ENCODE measurements at places on chromosomes 2 and 18.

GRCh38 chr2:188884046-188884445 lies 90.1 kb upstream of the COL3A1 start:
- DNase-seq: no peak

- DNase-seq: no peak
These were observed 3.4 kb downstream of the SERTAD2 start for GRCh38 chr2:64650296-64650695.

GRCh38 chr2:129877289-129877741 lies 102.2 kb upstream of the RAB6C start:
- DNase-seq: no peak

GRCh38 chr2:233258211-233258610 lies 6.7 kb downstream of the ATG16L1 start:
- DNase-seq: no peak

- no peak for DNase-seq
These were observed 145.1 kb downstream of the CDC42EP3 start for GRCh38 chr2:37526323-37526722.

- no peak for DNase-seq
These were observed 50.7 kb downstream of the CIB4 start for GRCh38 chr2:26590508-26590907.

DNA sequence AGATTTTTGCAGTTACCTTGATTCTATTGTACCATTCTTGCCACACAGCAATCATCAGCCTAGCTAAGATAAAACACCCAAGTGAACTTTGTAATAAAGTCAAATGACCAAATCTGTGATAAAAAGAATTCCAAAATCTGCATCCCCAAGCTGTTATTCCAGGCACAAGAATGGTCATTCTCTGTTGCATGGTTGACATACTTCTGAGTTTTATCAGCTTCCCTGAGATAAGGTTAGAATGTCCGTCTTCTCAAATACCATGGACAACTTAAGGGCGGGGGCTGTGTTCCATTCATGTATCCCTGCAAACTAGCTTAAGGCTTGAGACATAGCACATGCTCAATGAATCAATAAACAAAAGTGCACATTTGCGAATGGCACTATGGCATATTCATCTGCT lies 8.1 kb upstream of the BMP10 start:
- DNase-seq: no peak

- DNase-seq: no peak
These were observed 252.2 kb downstream of the HDAC4 start for GRCh38 chr2:239148495-239149200.

GRCh38 chr18:27004056-27004829 lies 138.7 kb upstream of the AQP4 start:
- no peak for DNase-seq

DNA sequence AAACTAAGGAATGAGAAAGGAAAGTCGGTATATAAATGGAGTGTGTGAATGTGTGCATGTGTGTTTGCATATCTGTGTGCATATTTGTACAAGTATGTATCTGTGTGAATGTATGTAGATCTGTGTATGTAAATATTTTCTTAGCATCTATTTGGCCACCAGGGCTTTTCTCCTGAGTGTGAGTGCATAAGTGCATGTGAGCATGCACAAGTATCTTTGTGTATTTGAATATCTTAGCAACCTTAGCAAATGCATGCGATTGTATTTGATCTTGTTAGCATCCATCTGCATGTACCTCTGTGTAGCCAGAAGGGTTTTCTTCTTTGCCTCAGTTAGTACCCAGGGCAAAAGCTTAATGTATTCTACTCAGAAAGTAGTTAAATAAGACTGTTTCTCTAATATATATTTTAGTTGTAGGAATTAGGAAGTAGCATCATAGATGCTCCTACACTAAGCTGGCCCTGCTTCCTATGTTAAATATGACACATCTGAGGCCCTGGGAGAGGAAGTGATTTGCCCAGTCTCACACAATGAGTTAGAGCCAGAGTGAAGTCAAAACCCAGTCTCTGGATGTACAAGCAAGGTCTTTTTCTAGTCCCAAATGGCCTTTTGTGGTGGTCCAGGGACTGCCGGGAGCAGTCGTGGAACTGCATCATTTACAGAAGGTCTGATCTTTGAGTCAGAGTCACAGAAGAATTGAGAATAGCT lies 9.2 kb downstream of the FKBP1B start:
- DNase-seq: no peak

DNA sequence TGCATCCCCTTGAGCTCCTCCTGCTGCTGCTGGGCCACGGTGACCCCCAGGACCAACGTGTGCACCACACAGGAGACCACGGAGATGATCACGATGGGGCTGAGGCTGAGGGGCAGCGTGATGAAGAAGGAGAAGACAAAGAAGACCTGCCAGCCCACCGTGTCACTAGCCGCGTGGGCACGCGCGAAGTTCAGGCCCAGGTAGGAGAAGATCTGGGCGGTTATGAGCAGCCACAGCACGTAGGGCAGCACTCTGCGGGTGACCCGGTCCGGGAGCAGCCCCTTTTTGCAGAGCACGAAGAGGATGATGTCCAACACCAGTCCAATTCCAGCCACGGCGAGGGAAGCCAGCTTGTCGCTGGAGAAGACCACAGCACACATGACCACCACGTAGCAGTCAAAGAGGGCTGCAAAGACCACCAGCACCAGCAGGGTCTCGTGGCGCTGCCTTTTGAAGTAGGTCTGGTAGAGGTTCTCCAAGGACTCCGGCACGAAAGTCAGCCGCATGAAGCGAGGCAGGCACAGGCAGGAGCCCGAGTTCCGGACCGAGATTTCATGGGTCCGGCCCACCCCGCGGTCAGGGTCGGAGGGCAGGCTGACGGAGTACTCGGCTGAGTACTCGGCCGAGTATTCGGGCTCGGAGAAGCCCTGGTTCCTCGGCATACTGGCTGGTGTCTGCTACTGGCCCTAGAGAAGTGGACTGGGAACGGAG lies 1.6 kb downstream of the ADCY3 start:
- no peak for DNase-seq

DNA sequence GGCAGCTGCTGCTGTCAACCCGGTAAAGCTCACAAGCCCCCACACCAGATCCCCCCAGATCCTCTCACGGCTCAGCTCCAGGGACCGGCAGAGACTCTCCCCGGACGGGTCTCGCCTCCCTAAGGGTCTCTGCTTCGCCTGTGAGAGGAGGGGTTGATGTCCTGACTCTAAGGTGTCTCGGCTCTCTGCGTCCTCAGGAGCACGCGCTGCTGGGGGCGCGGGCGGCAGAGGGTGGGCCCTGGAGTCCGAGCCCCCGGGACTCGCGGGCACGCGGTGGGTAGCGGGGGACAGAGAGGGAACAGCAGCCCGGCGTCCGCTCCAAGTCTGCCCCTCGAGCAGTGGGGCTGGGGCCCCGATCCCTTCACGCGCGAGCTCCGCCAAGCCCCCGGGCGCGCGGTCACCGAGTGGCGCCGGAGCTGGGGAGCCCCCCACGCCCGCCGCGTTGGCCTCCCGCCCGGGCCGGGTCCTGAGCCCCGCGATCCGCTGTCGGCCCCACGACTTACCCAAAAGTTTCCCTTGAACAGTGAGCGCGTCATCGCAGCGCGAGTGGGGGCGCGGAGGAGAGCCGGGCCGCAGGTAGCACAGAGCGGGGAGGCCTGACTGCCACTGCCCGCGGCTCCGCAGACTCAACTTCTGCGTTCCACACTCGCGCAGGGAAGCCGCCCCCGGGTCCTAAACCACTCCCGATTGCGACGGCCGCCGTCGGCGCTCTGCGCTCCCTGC lies at the start of gene PSTPIP2:
TSS of gene PSTPIP2 (minus strand) at position 608 of the 723 bp plus-strand sequence. CDS start at position 536, 72 bp downstream.
- no peak for DNase-seq

- DNase-seq: no peak
These were observed 162.6 kb downstream of the QPCT start for GRCh38 chr2:37507051-37507410.

DNA sequence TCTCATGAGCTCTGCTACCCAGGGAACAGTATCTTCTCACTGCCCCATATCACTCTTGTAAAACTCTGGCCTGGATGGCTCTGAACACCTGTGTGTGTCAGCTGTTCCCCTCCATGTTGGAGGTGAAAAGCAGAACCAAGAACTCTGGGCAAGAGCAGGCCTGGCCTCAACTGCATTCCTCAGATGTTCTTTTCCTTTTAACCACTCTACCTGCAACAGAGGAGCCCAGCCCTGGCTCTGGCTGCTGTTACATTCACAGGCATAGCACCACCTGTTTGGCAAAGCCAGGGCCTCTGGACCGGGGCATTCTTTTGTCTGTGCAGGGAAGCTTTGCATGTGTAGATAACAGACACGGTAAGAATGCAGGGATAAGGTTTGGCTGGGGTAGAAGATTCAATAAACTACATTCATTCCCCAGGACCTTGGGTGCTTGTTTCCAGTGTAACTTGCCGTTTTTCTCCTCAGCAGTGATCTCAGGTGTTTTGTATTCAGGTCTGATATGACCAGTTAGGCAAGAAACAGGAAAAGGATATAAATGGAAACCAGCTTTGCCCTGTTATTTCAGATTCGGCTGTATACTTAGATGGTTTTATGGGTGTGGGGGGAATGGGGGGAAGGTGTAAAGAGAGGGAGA lies 95.1 kb downstream of the SPTBN1 start:
- DNase-seq: no peak

- peak; percentile 62 for DNase-seq
These were observed 914 bp upstream of the IWS1 start for GRCh38 chr2:127527001-127527804.

GRCh38 chr2:98278074-98278473 lies 68.2 kb upstream of the CNGA3 start:
- no peak for DNase-seq

DNA sequence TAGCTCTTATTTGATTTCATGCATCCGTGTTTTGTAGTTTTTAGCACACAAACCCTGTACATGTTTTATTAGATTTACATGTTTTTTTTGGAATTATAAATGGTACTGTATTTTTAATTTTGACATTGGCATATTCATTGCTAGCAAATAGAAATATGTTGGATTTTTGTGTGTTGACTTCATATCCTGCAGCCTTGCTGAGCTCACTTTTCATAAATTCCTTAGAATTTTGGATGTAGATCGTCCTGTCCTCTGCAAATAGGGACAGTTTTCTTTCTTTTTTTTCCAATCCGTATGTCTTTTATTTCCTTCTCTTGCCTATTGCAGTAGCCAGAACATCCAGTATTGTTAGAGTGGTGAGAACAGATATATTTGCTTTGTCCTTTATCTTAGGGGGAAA lies 46.7 kb upstream of the GPR17 start:
- no peak for DNase-seq

GRCh38 chr18:46319783-46320182 lies 215.6 kb downstream of the HAUS1 start:
- DNase-seq: no peak

- no peak for DNase-seq
These were observed 35.2 kb upstream of the CD207 start for GRCh38 chr2:70870790-70871189.

DNA sequence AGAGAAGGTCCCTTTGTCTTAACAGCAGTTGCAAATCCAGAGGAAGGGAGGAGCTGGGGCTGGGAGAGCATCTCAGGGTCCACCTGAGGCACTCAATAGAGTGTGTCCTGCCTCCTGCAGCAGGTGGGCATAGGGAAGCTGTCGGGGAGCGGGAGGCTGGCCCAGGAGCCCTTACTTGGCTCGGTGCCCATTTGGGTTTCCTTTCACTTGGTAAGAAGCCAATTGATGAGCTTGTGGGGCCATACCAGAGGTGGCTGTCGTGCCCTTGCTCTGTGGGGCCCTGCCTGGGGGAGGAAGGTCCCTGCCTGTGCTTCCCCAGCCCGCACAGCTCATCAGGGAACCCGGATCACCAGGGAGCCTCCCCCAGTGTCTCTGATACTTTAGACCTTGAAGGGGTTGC lies 229.7 kb downstream of the DYSF start:
- no peak for DNase-seq

DNA sequence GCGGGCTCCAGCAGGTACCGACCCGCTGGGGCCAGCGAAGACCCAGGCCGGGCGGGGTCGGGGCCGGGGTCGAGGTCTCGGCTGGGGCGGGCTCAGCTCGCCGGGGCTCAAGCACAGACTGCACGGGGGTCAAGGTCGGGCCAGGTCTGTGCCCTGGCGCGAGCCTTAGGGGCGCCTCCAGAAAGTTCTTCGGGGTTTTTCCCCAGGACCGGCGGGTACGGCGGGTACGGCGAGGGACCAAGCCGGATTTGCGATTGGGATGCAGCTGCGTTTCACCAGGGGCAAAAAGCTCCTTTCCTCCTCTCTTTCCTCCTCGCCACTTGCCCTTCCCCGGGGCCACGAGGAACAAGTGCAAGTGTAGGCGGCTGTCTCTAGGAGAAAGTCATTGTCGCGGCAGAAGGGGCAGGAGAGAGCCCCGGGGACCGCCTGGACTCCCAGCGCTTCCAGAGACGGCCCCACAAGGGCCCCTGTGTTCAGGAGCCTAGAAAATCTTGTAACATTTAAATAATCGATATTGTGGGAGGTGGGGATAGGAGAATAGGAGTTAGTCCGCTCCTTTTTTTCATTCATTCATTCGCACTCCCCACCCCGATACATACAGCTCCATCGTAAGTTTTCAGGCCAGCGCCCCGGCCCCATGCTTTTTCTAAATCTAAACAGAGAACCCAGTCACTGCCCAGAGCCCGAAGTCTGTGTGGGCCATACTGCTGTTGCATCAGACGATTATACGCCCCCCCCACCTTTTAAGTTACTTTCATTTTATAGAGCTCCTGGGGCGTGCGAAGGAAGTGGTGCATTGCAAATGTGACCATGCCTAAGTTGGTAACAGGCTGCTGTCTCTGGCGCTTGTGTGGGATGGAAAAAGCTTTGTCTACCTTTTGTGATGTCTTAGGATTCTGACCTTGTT lies 679 bp downstream of the PMAIP1 start:
- peak; percentile 69 for DNase-seq

GRCh38 chr2:185128996-185129395 lies 530.7 kb downstream of the ZNF804A start:
- DNase-seq: no peak

DNA sequence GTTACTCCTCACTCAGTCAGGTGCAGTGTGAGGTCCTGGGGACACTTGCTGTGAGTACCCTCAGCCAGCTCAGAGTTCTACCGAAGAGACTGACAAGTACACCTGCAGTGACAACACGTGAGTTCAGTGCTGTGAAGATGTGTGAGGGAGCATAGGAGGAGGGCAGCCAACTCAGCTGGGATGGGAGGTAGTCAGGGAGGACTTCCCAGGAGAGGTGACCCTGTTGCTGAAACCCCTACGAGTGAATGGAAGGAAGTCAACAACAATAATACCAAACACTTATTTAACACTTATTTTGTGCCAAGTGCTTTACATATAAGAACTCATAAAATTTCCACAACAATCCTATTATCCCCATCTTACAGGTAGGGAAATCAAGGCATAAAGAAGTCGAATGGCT lies 10.2 kb downstream of the TMEM177 start:
- DNase-seq: no peak

DNA sequence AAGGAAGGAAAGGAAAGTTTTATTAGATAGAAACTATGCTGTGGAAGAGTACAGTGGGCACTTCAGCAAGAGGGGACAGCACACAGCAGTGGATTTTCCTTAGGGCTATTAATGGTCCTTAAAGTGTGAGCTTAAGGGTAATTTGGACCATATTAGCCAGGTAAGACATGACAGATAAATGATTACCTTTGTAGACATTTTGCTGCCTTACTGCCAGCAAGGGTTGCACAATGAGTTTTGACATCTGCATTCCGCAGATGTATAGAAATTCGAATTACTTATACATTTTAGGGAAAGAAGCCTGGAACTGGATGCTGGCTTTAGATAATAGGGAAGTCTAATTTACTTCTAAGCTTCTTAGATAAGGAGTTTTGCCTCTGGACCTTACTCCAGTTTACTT lies 14.0 kb upstream of the UBE2F start:
- DNase-seq: no peak

Data from NCI-H1417 treated with DMSO at 0.1 percent for 48 hours (cell line).